ENCODE measurements at places on chromosomes 2 and 18.

DNA sequence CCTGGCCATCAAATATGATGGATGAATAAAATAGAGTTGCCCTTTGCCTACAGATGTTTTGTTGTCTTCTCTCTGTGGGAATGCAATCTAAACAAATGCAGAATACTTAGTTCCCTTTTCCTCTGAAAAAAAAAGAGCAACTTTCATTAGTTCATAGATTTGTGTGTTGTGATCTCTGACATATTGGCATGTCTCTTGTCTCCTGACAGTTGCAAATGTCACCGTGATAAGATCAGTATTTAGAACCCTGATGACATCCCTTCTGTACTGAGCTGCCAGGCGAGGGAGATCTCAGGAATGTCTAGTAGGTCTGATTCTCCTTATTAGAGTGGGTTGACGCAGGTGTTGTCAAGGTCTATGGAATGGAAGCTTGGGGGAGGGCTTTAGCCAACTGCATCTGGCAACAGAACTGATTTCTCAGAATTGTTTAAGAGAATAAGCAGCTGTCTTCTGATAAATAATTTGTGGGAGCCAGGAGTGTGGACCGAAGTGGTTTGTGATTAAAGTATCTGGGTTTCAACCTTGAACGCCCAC is 130.4 kb downstream of the GALR1 start:
- DNase-seq: no peak

- DNase-seq: no peak
Measured at GRCh38 chr2:86213699-86214502, 14.6 kb downstream of the MRPL35 start.

DNA sequence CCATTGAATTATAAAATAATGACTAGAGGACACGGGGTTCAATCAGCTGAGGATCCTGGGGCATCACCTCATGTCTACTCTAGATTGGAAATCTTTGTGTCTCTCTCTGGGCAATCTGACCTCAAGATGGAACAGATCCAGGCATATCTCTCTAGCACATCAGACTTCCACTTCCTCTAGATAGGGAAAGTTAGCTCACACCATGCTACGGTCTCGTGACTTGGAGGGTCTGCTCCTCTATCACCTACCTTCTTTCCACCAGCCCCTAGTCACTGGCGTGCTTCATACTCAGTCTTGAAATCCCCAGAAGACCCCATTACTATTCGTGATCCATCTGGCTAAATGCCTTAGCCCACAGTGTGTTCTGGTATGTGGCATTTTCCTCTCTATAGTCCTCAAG is 148.8 kb downstream of the ANKRD44 start:
- no peak for DNase-seq

- no peak for DNase-seq
Measured at GRCh38 chr2:223562078-223562477, 40.1 kb downstream of the SCG2 start.

GRCh38 chr2:186592137-186592875 is 2.5 kb downstream of the ITGAV start:
- DNase-seq: no peak

- DNase-seq: no peak
Measured at GRCh38 chr2:230939691-230940470, 14.8 kb upstream of the GPR55 start.

- DNase-seq: no peak
Measured at GRCh38 chr2:88159481-88159880, 10.7 kb upstream of the THNSL2 start.
